ENCODE measurements at places on chromosomes 13 and 19. TPM values are rescaled to one million over a fixed set of nuclear protein-coding genes. Genes with fewer than 3 reads are reported as not detected.

CGB3 gene
- total RNA-seq: not detected

C1QTNF9B gene
- not detected for total RNA-seq

KIR2DL1 gene
- not detected for total RNA-seq

SHD gene
- total RNA-seq: not detected

DNA sequence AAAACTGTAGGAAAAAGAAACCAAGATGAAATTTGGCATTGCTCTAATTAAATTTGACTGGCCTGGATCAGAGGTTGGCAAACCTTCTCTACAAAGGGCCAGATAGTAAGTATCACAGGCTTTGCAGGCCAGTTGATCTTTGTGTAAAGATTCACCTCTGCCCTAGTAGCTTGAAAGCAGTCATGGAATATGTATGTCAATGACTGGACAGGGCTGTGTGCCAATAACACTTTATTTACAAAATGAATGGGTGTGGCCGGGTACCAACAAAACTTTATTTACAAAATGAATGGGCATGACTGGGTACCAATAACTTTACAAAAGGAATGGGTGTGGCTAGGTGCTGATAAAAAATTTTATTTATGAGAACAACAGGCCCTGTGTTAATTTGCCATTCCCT is 20.0 kb downstream of the SIN3B start:
- DNase-seq: no peak

DNA sequence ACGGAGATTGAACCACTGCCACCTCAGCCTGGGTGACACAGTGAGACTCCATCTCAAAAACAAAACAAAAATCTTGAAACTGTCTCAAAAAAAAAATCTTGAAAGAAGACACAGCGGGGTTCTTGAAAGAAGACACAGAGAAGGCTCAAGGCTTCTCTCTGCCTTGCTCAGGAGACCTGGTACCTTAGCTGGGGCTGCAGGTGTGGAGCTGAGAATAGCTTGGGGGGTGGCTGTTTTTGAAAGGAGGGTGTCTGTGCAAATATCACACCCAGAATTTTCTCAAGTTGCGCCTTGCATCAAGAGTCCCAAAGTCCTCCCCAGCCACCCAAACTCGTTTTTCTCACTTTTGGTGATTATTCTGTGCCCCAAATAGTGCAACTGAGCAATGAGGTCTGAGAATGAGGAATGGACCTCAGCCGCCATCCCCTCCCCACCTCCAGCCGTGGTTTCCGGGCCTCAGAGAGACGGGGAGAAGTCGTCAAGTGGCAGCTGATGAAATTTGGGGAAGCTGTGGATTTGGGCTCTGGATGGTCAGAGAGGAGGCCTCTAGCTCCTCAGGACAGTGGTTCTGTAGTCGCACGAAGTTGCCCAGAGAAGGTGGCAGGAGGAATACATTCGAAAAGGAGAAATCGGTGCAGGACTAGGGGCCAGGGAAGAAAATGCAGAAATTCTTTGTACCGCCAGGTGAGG is 8.8 kb downstream of the S1PR2 start:
- no peak for DNase-seq

DNA sequence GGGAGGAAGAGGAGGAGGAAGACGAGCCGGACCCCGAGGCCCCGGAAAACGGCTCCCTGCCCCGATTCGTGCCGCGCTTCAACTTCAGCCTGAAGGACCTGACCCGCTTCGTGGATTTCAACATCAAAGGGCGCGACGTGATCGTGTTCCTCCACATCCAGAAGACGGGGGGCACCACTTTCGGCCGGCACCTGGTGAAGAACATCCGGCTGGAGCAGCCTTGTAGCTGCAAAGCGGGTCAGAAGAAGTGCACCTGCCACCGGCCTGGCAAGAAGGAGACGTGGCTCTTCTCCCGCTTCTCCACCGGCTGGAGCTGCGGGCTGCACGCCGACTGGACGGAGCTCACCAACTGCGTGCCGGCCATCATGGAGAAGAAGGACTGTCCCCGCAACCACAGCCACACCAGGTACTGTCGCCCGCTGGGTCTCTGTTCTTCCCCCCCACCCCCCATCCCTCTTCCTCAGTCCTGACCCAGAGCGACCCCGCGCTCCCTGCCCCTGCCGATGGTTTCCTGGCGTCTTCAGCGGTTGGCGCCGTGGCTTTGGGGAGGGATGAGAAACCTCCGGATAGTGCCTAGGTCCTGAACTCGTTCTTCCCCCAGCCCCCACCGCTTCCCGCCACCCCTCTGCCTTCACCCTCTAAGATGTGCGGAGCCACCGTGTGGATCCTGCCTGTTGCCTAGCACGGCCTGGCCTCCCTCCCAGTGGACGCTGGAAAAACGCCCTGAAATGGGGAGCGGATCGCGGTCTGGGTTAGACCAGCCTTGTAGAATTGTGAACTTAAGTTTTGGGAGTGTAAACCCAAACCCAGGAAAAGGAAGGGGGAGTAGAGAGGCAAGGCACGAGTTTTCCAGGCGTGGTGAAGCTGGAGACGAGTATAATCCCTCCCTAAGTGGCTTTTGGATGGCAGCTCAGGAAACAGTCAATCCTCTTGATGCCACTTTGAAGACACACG is 1.5 kb downstream of the HS6ST3 start:
- DNase-seq: no peak

DNA sequence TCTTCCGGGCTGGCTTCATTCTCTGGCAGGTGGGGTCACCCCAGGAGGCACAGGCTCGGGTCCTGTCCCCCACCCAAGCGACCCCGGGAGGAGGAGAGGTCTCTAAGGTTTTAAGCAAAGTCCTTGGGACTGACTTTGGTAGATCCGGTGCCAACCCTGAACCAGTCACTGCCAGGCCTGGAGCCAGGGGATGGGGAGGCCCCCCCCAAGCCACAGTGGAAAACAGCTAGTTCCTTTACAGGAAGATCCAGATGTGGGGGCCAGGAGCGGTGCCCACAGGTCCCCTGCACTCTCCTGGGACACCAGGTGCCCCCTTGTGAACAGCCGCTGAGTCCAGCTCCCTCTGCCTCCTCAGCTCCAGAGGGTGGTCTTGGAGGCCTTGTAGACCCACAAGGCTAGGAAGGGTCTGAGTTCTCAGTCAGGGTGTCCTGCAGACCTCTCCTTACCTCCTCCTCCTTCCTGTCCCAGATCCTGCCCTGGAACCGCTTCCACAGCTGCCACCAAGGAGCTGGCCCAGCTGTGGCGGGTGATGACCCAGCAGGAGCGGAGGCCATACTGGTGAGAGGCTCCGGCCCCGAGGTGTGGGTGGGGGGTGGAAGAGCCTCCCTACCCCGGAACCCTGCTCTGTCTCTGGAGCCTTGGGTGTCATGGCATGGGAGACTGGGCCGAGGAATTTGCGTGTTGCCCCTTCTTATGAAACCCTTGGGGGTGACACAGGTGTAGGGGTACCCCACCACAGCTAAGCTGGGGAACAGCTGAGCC is 6.0 kb downstream of the SIX5 start:
- DNase-seq: no peak

GRCh38 chr13:38090913-38091312 is 221.3 kb upstream of the TRPC4 start:
- no peak for DNase-seq

DNA sequence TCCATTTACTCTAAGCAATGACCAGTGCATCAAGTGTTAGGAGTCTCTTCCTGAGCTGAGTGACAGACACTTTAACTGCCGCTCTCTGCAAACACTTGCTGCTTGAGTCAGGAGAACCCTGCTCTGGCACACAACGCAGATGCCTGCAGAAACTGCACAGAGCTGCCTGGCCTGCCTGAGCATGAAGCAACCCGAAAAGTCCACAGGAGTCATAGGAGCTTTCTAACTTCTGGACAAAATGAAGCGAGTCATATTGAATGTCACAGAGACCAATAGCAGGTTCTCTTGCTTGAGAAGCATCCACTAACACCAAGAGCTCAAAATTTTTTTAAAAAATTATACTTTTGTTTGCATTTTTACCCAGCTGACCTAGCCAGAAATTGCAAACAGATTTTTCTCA is 232.4 kb downstream of the LHFPL6 start:
- DNase-seq: no peak

DNA sequence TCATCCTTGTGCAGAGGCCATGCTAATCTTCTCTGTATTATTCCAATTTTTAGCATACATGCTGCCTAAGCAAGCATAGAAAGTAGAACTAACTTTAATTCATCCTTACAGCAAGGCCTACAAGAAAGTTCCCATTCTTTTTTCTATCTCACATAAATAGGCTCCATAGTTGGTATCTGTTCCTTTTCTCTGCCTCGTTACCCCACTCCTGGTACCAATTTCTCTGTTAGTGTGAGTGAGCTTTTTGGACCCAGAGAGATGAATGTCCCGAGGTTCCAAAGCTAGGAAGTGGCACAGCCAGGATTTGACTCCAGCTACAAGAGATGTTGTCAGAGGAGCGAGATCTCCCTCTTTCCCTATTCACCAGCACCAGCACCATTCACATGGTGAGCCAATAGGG is 9.7 kb downstream of the HIF3A start:
- DNase-seq: no peak

DNA sequence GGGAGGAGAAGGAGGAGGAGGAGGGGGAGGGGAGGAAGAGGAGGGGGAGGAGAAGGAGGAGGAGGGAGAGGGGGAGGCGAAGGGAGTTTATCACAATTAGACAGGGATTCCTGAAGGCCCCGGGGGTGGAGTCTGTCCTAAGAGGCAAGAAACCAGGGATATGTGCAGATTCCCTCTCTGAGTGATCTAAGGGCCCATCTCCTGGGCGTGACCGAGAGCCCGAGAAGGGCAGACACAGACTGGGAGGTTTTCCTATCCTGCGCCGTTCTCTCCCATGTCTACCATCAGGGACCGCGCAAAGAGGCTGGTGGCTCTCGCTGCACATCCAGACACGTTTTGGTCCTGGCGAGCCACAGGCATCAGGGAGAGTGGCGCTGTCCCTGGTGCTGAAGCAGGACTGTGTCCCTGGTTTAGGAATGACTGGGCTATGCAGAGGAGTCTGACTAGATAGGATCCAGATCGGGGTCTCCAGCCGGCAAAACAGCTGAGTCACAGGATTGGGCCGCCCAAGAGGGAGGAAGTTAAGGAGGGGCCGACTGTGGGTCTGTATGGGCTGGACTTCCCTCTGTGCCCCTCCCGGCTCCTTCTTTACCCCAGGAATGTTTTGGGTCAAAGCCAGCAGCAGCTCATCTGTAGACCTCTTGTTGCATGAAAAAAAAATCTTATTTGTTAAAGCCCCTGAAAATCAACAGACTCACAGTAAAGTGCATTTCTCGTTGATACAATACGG is 17.9 kb upstream of the ZNF175 start:
- DNase-seq: no peak

DNA sequence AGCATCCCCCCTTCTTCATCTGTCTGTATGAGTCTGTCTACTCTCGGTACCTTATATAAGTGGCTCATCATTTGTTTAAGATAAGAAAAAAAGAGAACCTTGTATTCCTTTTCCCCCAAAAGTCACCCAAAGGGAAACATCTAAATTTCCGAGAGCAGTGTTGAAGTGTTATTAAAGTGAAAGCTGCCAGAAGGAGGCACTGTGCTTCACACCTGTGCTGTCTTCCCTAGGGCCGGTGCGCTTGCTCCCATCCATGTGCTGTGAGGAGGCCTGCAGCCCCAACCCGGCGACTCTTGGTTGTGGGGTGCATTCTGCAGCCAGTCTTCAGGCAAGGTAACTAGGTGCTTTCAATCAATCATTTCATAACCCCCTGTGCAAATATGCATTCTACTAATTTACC is 97.5 kb downstream of the TNFRSF19 start:
- DNase-seq: no peak

GZMM gene
- total RNA-seq: 0.83 TPM

- no peak for DNase-seq
Observed at GRCh38 chr19:19900139-19900728, 512 bp upstream of the ZNF93 start.

All from ureter (tissue), 1 donor.